Esophagus squamous epithelium (tissue), 5 donors: ENCODE measurements at places on chromosomes 3 and 15.
A peak's percentile ranks its signal among the peaks of the same experiment; 100 is the strongest.

GRCh38 chr3:172653004-172653572 lies 57.8 kb downstream of the NCEH1 start:
- H3K4me1 ChIP-seq: peaks cover 24% of the 10 kb centered on the region
- H3K36me3 ChIP-seq: no peaks in the 10 kb centered on the region
- no peak overlapping the region for H3K4me3 ChIP-seq
- DNase-seq: no peak

DNA sequence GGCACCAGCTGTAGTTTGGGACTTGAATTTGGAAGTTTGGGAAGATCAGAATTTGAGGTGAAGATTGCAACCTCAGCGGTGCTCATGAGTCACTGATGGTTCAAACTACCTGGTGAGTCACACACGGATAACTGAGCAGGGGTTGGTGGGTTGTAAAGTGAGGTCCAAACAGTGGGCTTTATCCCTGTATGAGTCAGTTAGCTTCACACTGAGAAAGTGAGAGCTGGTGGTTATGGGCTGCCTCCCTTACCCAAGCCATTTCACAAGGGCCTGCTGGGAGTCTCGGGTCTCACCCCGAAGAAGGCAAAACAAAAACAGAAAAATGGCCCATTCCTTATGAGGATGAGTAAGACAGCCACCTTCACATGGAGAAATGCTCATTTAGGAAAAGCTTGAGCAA lies 77.0 kb downstream of the ITGA11 start:
- DNase-seq: no peak
- H3K4me1 ChIP-seq: peaks cover 12% of the 10 kb centered on the region
- H3K4me3 ChIP-seq: no peak overlapping the region
- H3K36me3 ChIP-seq: no peaks in the 10 kb centered on the region
- H3K27me3 ChIP-seq: no peaks in the 10 kb centered on the region
- no peak overlapping the region for H3K27ac ChIP-seq

DNA sequence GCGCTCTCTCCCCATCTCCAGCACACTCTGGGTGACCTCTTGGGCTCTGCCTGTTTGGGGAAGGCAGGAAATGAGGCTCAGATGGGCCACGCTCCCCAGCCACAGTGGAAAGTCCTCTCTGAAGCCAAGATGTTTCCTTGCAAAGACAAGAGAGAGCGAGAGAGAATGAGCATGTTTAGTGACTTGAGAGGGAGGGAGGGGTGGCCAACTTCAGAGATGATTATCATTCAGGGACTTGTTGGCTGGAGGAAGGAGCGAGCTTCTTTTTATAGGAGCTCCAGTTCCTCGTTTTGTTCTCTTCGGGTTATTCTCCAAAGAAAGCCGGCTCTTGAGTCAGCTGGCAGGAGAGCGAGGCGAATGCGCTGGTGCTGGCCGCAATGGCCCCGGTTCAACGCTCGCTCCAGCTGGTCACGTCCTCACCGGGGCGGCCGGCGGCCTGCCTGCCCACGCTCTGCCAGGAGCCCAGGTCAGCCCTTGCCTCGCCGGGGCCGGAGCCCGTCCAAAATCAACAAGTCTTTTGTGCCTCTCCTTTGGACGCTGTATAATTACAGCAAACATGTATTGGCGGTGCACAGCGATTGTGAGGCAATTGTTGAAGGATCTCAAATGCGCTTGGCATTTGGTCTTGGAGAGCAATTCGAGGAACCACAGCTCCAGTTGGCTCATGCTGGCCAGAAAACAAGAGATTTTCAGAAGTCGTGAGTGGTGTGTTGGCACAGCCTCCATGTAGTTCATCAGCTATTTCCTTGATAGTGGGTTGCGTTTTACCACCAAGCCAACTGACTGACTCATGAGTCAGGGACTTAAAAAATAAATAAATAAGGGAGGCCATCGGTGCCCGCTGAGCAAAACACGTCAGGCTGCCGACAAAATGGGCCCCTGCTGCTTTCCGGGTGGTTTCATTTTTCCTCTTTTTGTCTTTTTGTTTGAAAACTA lies 288.6 kb downstream of the UACA start:
- DNase-seq: no peak
- H3K27me3 ChIP-seq: no peaks in the 10 kb centered on the region
- peak overlapping the region; percentile 79 for H3K27ac ChIP-seq
- no peaks in the 10 kb centered on the region for H3K36me3 ChIP-seq
- H3K4me3 ChIP-seq: peak overlapping the region; percentile 53

DNA sequence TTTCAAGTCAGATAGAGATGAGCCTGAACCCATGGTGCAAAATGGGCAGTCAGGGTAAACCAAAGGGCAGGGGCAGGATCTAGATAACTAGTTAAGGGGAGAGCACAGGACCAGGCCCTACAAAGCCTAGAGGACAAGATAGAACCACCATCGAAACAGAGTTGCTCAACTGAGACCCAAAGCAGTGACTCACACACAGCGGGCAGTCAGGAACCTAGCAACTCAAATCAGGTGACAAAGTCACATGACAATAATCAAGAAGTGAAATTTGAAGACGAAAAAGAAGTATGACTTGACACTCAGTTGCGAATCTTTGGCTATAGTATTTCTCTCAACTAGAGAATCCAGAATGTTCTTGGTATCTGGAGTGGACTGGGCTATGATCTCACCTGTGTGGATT lies 136.0 kb upstream of the PTPRG start:
- no peaks in the 10 kb centered on the region for H3K27me3 ChIP-seq
- no peak overlapping the region for H3K4me3 ChIP-seq
- no peaks in the 10 kb centered on the region for H3K4me1 ChIP-seq

- no peaks in the 10 kb centered on the region for H3K4me1 ChIP-seq
- no peak overlapping the region for H3K4me3 ChIP-seq
- no peak for DNase-seq
- no peaks in the 10 kb centered on the region for H3K27me3 ChIP-seq
- peaks cover 4% of the 10 kb centered on the region for H3K36me3 ChIP-seq
- no peak overlapping the region for H3K27ac ChIP-seq
Measured at GRCh38 chr3:52754373-52754772, 16.4 kb downstream of the NEK4 start.

DNA sequence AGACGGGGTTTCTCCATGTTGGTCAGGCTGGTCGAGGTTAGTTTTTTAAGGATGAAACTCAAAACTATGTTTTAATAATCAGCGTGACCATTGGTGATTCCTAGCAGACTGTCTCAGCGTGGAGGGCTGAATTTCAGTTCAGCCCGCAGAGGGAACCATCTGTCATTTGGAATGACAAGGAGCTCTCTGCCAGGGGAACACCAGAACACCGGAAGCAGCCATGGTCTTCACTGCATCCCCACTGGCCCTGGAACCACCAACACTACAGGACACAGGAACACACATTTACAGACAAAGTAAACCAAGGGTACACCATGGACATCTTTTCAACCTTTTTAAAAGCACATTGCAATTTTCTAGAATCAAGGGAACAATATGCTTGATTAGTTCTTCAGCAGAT lies 424.7 kb downstream of the FHIT start:
- no peak overlapping the region for H3K4me3 ChIP-seq
- H3K4me1 ChIP-seq: no peaks in the 10 kb centered on the region
- no peak for DNase-seq
- H3K27me3 ChIP-seq: no peaks in the 10 kb centered on the region

- no peaks in the 10 kb centered on the region for H3K27me3 ChIP-seq
- H3K4me3 ChIP-seq: no peak overlapping the region
- DNase-seq: no peak
- H3K36me3 ChIP-seq: no peaks in the 10 kb centered on the region
- H3K4me1 ChIP-seq: no peaks in the 10 kb centered on the region
Measured at GRCh38 chr3:130480736-130481135, 36.2 kb upstream of the COL6A6 start.

DNA sequence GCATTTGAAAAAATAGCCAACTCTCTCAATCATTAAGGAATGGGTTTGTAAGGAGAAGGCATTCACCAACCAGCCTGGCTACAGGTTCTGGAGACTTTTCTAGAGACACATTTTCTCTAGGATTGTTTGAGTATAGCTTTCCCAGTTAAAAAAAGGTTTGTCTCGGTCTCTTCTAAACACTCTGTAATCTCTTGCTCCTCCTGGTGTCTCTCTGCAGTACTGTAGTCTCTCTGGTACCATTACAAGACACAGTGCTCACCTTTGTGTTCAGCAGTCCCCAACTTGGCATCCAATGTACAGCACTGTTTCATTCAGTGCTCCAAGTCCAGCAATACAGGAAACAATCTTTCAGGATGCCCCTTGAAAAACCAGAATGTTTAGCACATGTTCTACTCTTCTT lies 534.4 kb downstream of the ZNF385D start:
- no peak overlapping the region for H3K27ac ChIP-seq
- no peak for DNase-seq
- H3K36me3 ChIP-seq: no peaks in the 10 kb centered on the region
